ENCODE measurements at places on chromosomes 1 and 21.
A peak's percentile ranks its signal among the peaks of the same experiment; 100 is the strongest.

- no peak for DNase-seq
These were observed 47.5 kb upstream of the CTPS1 start for GRCh38 chr1:40932006-40932405.

DNA sequence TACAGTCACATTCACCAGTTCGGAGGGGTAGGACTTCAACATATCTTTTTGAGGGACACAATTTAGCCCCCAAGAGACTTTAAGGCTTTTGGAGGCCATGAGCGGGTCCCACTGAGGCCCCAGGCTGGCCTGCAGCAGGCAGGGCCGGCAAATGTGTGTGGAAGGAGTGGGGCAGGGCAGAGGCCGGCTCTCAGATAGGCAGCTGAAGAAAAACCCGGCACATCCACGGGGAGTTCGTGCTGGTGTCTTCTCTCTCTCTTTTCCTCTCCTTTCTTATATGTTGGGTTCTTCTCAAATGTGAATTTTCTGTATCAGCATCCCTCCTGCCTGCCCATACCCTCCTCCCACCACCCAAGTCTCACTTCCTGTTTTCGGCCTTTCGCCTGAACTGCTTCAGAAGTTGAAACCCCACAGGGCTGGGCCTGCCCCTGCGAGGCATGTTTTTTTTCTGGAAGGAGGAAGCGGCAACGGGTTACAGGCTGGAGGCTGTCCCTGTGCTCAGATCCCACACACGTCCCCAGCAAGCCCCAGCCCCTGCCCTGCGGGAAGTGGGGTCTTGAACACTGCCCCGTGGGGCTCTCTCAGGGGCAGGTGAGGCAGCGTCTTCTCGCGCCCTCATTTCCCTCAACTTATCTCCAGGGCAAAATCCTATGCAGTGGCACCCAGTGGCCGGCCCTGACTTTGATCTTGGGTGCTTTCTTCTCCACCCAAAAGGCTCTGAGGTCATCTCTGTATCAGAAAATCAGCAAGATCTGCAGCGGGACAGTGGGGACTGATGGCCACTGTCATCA lies 9.7 kb upstream of the UMODL1 start:
- no peak for DNase-seq

DNA sequence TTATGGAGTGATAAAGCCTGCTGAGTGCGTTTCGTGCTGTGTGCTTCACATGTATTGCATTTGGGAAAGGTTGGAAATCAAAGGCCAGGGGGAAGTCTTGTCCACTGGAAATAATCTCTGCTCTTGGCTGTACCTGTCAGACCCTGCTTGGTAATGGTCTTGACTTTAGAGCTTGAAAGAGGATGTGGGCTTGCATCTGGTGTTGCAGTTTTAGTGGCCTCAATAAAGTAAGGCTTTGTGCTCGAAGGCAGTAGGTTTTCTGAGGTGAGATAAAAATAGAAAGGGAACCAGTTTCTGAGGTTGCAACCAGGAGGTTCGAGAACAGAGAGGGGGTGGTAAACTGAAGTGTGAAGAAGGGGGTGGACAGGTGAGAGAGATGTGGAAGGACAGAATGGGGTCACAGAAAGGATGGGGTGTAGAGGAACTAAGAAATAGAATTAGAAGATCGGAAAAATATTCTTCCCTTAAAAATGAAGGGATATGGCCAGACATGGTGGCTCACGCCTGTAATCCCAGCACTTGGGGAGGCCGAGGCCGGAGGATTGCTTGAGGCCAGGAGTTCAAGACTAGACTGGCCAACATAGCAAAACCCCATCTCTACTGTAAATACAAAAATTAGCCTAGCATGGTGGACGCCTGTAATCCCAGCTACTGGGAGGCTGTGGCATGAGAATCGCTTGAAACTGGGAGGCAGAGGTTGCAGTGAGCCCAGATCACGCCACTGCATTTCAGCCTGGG lies 1.5 kb downstream of the S100PBP start:
- DNase-seq, result no peak

GRCh38 chr1:54812801-54813484 lies 11.8 kb upstream of the TTC22 start:
- no peak for DNase-seq

- peak; percentile 35 for DNase-seq
These were observed 224.2 kb upstream of the JUN start for GRCh38 chr1:59007820-59008598.

DNA sequence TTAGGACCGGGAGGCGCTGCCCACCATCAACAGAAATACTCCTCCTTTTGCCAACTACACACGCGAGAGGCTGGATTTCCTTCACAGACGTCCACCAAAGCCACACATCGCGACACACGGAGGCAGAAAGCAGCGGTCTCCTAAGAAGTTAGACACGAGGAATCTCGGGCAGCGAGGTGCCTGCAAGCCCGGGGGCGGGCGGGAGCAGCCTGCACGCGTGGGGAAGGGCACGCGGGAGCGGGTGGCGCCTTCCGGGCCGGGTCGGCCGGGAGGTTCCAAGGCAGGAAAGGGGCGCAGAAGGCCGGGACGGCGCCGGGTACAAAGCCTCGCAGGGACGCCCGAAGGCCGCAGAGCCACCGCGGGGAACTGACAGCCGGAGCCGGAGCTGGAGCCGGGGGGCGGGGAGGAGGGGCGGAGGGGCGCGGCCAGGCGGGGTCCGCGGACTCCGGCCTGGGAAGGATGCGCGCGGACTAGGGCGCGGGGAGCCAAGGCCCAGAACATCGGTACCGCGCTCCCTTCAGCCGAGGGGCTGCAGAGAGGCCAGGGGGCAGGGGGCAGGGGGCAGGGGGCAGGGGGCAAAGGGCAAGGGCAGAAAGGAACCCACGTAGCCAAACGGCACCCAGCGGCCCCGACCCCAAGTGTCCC lies 722 bp downstream of the NPHP4 start:
- DNase-seq, result peak; percentile 47

DNA sequence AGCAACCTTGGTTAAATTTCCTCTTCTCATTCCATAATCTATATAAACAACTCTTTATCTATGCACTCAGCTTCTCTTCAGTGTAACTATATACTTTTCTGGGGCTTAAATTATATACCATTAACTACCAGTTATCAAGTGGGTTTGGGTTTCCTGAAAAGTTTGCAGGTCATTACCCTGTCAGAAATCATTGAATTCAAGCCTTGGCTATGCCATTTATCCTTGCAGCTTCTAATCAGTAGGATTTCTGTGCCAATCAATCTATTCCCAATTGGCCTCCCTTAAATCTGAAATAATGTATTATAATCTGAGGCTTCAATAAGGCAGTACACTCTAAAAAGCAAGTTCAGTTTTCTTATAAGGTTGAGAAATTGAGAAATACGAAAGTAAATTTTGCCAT lies 466.5 kb downstream of the NCAM2 start:
- no peak for DNase-seq

DNA sequence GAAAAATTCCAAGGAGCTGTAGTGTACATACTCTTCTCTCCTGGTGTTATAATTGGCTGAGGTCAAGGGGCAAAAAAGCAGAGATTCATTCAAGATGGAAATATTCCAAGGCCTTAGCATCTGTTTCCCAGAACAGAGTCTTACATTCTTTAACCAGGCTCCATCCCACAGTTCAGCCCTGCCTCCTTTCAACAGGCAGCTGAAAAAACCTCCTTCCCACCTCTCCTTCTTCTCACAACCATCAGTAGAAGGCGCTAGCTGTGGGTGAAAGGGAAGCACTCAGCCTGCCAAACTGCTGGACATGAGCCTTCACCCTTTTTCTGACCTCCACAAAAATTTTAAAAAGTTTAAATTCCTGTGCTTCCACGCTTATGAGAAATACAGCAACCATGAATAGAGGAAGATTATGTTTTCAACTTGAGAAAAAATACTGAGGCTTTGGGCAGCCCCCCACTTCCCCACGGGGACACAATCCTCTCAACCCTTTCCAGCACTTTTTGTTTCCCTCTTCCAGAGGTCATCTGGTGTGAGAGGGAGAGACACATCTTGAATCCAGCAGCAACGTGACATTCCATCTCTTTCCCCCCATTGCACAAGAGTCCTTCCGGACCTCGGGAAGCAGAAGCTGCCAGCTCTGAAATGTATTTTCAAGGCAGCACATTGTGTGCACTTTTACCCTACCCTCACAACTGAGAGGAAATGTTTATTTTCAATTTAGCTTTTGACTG lies 43.2 kb upstream of the FMO2 start:
- DNase-seq, result no peak

- DNase-seq, result no peak
These were observed 95.6 kb upstream of the SNX7 start for GRCh38 chr1:98565951-98566350.

Measured in WERI-Rb-1 (cell line).